ENCODE measurements at places on chromosomes 1 and 21.

GRCh38 chr1:234893725-234894630 lies 234.7 kb downstream of the TOMM20 start:
- DNase-seq = no peak

GRCh38 chr1:228364068-228364705 lies 42.4 kb downstream of the TRIM11 start:
- DNase-seq = no peak

DNA sequence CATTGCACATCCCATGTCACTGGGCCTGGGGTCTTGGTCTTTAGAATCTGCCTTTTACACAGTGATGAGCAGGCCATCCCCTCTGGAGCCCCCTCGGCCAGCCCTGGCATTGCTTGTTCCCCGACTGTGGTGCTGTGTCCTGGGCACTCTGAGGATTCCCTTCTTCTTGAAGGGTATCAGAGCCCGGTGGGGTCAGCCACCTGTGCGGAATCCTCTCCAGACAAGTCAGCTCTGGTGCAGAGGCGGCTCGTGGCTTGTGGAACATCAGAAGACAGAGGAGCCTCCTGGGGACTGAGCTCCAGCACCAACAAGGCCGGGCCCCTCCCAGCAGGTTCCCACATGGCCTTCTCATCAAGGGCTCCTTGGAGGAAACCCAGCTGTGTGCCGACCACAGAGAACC lies 57.9 kb upstream of the AJAP1 start:
- DNase-seq = no peak

GRCh38 chr1:206748348-206749030 lies 22.1 kb upstream of the IL19 start:
- no peak for DNase-seq

DNA sequence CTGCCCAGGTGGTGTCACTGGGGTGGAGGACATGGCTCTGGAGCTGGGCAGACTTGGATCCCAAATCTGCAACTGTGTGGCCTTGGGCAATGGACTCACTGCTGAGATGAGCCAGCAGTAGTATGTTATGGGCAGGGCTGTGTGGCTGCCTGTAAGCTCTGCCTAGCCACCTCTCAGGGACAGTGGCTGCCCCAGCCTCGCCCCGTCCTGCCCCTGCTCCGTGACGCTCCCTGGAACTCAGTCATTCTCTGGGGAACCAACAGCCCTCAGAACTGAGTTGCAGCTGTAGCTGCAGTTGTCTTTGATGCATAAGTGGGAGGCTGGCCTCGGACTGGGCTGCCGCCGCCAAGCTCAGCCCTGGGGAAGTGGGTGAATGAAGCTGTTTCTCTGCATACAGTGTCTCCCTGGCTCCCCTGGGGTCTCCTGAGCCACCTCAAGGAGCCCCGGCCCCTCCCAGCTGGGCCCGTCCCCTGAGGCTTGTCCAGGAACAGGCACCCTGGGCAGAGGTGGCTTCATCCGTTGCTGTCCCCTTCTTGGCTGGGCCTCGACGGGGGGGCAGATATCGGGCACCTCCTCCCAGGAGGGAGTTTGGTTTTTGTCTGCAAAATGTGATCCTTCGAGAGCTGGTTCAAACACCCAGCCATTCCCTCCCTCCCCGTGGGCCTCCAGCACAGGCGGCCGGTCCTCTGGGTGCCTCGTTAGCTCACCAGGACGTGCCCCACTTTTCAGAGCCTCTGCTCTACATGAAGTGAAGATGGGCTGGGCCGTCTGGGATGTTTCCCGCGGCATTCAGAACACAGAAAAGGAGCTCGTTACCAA lies 26.2 kb upstream of the PLCH2 start:
- no peak for DNase-seq

DNA sequence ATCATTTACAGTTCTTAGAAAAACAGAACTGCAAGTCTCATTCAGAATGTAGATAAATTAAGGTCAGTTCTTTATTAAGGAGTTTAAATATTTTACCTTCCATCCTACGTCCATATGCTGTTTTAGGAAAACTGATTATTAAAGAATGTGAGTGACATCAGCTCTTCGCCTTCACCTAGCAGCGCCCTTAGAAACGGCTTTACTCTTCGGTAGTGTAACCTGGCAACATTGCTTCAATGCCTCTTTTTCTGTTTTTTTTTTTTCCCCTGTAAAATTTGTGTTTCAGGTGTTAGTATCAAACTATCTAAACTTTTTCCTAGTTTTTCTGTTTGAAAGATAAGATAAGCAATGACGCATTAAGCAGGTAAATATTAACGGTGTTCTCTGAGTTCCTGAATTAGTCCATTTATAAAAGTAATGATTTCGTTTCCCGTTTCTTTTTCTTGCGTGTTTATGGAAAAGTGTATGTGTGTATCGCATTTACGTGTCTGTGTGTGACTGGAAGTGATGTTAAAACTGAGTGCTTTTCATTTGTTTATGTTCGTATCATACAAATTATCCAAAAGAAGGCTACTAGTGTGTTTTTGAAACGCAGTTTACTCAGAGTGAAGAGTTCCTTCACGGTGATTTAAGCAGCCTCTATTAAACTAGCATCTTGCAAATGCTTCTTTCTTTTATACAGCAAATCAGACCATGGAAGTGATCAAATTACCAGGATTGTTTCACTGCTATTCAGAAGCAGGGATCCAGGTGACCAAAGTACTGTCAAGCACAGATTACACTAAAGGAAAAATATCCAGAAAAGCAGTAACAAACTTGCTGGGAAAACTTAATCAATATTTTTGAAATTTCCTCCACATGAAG lies 139.0 kb downstream of the SDCCAG8 start:
- no peak for DNase-seq

GRCh38 chr1:28339551-28339950 lies 10.7 kb downstream of the MED18 start:
- DNase-seq = no peak

DNA sequence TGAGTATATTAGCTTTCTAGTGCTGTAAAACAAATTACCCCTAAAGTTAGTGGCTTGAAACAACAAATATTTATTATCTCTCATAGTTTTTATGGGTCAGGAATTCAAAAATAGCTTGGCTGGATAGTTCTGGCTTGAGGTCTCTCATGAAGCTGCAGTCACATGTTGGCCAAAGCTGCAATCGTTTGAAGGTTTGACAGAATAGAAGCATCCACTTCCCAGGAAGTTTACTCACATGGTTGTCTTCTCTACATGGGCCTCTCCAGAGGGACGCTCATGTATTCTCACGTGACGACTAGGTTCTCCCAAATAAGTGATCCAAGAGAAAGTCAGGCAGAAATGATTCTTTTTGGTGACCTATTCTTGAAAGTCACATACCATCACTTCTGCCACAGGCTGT lies 99.1 kb downstream of the NIBAN1 start:
- no peak for DNase-seq

DNA sequence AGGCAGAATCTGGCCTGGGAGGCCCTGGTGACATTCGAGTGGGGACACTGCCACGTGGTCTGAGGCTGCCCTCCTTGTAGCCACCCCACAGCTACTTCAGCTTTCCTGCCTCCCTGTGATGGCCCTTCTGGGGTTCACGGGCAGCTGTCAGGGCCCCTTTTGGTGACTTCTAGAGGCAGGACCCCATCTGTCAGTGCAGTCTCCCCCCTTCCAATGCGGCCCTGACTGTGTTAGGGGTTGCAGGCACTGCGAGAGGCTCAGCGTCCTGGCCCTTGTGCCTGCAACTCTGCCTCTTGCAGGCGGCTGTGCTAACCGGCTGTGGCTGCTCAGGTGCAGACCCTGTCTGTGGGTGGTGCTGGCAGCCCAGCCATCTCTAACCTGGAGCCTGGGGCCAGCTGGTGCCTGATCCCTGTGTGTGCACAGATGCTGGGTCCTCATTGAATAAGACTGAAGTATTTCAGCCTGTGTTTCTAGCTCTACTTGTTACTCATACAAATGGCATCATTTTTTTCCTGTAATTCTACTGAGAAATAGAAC lies 62.2 kb downstream of the S100B start:
- DNase-seq = no peak

Measured in stimulated activated CD4-positive, alpha-beta T cell treated with anti-CD3 and anti-CD28 coated beads, TNF-alpha, amount 100 ng/mL, for 4 hours (primary cell).